ENCODE measurements at places on chromosomes 4 and X. TPM values are rescaled to one million over a fixed set of nuclear protein-coding genes. Genes with fewer than 3 reads are reported as not detected.

Gene STOX2
- 0.02 TPM for total RNA-seq

Gene CXorf65
- total RNA-seq = 21.1 TPM

Gene PNMA6F
- total RNA-seq = not detected

Gene PPEF2
- 0.52 TPM for total RNA-seq

Gene AVPR2
- total RNA-seq = not detected

Gene CXCL11
- 0.48 TPM for total RNA-seq

Gene P2RY4
- 0.20 TPM for total RNA-seq

Gene GRK4
- total RNA-seq = 3.5 TPM

Gene BEX5
- 1.7 TPM for total RNA-seq

Gene VSIG4
- not detected for total RNA-seq

Gene IGFBP7
- 0.18 TPM for total RNA-seq

Gene IL3RA
- total RNA-seq = 18.4 TPM

Gene PDGFC
- total RNA-seq = not detected

Gene EIF1AX
- total RNA-seq = 63.4 TPM

Gene CDKL5
- total RNA-seq = 0.45 TPM

Gene PRDM8
- 8.0 TPM for total RNA-seq

Gene ALAS2
- not detected for total RNA-seq

Gene CXCL1
- total RNA-seq = not detected

Gene GPRASP2
- total RNA-seq = 0.25 TPM

Gene TEX13C
- total RNA-seq = not detected

Gene MAGEA9B
- total RNA-seq = not detected

Gene PCDH19
- total RNA-seq = not detected

Gene MTM1
- total RNA-seq = 40.6 TPM

Gene RAP1GDS1
- total RNA-seq = 63.9 TPM

Gene GC
- not detected for total RNA-seq

Gene DMRTC1
- not detected for total RNA-seq

Gene HS6ST2
- total RNA-seq = not detected

Gene SCLT1
- total RNA-seq = 29.0 TPM

Gene CPE
- total RNA-seq = 0.16 TPM

Gene DDX53
- total RNA-seq = not detected

Gene MTTP
- total RNA-seq = 0.66 TPM

Gene MID1
- total RNA-seq = 0.23 TPM

Gene TEX13D
- total RNA-seq = not detected

Gene MAPK10
- 0.48 TPM for total RNA-seq

Gene ADAMTS3
- total RNA-seq = not detected

Gene KCND1
- total RNA-seq = 4.0 TPM

Gene PCDH10
- not detected for total RNA-seq

Gene EGFL6
- total RNA-seq = 9.2 TPM

Gene GAGE1
- total RNA-seq = not detected

Gene BRS3
- not detected for total RNA-seq

Gene MORC4
- total RNA-seq = 7.4 TPM

Gene MUC7
- not detected for total RNA-seq

Gene HAUS7
- total RNA-seq = 50.3 TPM

Gene CT45A8
- not detected for total RNA-seq

Gene LDOC1
- 6.5 TPM for total RNA-seq

Gene STBD1
- total RNA-seq = 1.2 TPM

Gene CYLC1
- not detected for total RNA-seq

Gene CCDC160
- not detected for total RNA-seq

Gene ABCG2
- total RNA-seq = 0.75 TPM

Gene SLC25A4
- total RNA-seq = 2.3 TPM

Gene PAGE5
- total RNA-seq = not detected

Gene KLB
- total RNA-seq = not detected

Gene ZNF330
- total RNA-seq = 40.0 TPM

Gene CLIC2
- total RNA-seq = 0.52 TPM

All from T-helper 2 cell treated with Interferon-gamma antibody and Interleukin-4, amounts not matched to agents 100 ng/mL and 5 ng/mL, for 36 hours (primary cell).